ENCODE measurements at places on chromosomes 13 and 19.
A peak's percentile ranks its signal among the peaks of the same experiment; 100 is the strongest.

- no peak for DNase-seq
These were observed 5.6 kb downstream of the HMG20B start for GRCh38 chr19:3578390-3578789.

GRCh38 chr13:48782429-48782840, 128.7 kb downstream of the CYSLTR2 start:
- no peak for DNase-seq

DNA sequence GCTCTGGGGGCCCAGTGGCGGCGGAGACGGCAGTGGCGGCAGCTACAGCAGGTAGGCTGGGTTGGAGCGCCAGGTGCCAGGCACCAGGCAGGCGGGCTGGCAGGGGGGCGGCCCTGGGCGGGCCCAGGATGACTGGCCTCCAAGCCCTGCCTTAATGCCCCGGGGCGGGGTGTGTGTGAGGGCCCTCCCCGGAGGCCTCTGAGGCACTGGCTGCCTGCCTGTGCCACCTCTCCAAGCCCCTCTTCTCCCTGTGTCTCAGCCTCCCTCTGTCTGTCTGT, at the start of gene KLK11:
KLK11 (minus strand) TSS at position 63 of the 278 bp plus-strand sequence. CDS start 985 bp downstream, outside the sequence.
- no peak for DNase-seq

GRCh38 chr19:42335374-42335936, 10.0 kb downstream of the MEGF8 start:
- no peak for DNase-seq

- no peak for DNase-seq
These were observed 6.8 kb upstream of the BCAT2 start for GRCh38 chr19:48817585-48818124.

GRCh38 chr13:113406321-113407102, 42.6 kb upstream of the GRTP1 start:
- DNase-seq, result no peak

GRCh38 chr13:27274631-27275030, 4.0 kb downstream of the RASL11A start:
- DNase-seq, result no peak

- no peak for DNase-seq
These were observed 40.0 kb downstream of the ADPRHL1 start for GRCh38 chr13:113413178-113413897.

DNA sequence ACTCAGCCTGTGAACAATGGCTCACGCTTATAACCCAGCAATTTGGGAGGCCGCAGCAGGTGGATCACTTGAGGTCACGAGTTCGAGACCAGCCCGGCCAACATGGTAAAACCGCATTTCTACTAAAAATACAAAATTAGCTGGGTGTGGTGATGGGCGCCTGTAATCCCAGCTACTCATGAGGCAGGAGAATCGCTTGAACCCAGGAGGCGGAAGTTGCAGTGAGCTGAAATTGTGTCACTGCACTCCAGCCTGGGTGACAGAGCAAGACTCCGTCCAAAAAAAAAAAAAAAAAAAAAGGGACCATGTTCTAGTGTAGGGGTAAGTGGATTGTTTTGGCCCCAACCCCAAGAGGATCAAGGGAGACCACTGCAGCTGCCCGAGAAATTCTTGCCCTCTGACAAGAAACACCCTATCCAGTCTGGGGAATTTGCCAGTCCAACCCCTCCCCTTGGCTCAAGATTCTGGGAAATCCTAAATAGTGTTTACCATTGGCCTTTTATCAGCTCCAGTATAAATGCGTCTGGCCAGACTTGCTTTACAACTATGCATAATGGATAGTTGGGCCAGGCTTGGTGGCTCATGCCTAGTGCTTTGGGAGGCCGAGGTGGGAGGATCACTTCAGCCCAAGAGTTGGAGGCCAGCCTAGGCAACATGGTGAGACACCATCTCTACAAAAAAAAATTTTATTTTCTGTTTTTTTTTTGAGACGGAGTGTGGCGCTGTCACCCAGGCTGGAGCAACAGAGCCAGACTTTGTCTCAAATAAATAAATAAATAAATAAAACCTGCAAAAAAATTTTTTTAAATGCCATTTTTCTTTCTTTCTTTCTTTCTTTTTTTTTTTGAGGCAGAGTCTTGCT, 5.1 kb upstream of the DHDH start:
- DNase-seq, result no peak

GRCh38 chr13:98216135-98216565, 39.1 kb upstream of the RNF113B start:
- DNase-seq, result no peak

- DNase-seq, result no peak
These were observed 211.0 kb downstream of the EFNB2 start for GRCh38 chr13:106324444-106324843.

DNA sequence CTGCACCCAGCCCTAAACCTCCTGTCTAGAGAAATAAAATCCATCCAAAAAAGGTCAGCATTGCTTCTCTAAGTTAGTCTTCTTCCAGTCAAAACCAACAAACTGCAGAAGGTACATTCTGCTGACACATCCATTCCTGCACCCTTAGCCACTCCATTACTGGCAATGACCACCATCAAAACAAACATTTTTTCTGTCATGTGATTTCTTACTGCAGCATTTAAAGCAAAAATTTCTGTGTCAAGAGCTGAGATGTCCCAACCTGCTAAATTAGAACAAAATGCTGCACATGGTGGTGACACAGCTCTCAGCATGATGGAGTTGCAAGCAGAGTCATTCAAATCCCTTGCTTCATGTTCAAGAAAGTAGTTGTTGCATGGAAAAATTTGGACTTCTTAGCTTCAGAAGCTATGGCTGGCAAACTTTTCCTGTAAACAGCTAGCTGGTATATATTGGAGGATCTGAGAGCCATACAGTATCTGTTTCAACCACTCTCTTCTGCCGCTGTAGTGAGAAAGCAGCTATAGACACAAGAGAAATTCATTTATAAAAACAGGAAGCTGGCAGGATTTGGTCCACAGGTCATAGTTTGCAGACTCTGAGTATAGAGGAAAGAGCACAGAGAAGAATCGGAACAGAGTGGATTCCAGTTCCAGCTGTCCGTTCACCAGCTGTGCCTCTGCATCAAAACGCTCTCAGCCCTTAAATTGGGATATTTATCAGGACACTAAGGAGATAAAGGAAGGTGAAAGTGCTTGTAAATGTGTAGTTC, 17.4 kb downstream of the RUBCNL start:
- DNase-seq, result no peak

GRCh38 chr13:44259045-44260027, 114.3 kb upstream of the SERP2 start:
- DNase-seq, result peak; percentile 93

DNA sequence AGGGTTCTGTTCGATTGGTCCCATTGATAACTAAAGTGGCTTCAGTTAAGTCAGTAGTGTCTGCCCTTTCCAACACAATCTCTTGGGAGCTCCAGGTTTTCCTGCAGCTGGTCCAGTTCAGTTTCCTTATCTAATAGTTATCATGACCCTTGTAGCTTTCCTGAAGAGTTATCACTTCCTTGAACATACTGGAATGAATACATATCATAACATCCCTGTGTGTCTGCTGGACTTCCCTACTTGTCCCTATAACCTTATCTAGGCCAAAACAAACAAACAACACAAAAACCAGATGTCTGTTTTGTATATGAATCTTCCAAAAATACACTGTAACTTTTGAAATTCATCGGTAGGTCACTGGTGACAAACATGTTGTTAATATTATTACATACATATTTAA, 167.6 kb downstream of the DCT start:
- no peak for DNase-seq

All from Kasumi-1 (cell line).